ENCODE measurements at places on chromosomes 6 and 20.

- no peak for DNase-seq
These were observed 123.1 kb downstream of the MRPL14 start for GRCh38 chr6:44004136-44004535.

DNA sequence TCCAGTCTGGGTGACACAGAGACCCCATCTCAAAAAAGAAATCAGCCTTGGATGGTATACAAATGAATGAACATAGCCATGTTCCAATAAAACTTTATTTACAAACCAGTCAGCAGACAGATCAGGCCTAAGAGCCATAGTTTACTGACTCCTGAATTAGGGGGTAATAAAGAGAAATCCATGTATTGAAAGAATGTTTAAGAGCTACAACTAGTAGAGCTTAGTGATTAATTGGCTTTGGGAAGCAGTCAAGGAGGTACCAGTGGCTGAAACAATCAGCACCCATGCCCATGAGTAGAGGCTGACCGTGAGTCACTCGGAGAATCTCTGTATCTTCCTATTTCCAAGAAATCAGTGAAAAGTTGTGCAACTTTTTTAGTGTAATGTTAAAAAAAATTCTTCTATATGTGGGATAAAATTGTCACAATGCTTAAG lies 223.6 kb upstream of the RREB1 start:
- no peak for DNase-seq

DNA sequence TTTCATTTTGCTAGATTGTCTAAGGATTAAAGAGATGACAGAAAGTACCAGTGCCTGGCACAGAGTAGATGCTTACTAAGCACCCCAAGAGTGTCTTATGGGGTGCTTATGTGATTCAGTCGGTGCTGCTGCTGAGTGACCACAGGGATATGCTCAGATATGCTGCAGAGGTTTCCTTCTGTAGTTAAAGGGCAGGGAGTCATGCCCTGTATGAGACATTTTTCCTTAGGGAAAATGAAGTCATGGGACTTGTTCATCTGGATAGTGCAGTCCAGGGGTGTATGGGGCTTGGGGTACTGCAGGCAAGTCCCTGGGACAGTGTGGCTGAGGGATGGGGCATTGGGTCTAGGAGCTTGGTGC lies 25.1 kb downstream of the TOX2 start:
- DNase-seq = no peak

DNA sequence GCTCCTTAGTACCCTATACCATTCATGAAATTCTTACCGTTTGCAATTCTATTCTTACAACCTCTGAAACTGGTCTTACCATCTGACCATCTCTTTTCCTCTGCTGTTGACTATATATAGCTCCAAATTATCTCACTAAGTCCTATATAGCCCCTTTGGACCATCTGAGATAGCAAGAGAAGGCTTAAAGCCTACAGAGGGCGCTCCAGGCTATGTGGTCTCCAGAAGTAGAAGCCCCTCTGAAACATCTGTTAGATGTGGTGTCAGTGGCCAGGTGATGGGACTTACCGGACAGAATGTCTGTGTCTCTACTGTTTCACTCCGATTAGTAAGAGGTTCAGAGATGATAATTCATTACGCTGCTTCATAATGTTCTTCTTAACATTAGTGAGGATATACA lies 140.7 kb upstream of the BMP2 start:
- no peak for DNase-seq

- DNase-seq = no peak
These were observed 332.1 kb downstream of the DHX35 start for GRCh38 chr20:39294137-39294725.

GRCh38 chr6:105814745-105815536 lies 271.2 kb upstream of the PRDM1 start:
- no peak for DNase-seq

- DNase-seq = no peak
These were observed 22.0 kb downstream of the CENPW start for GRCh38 chr6:126361832-126362440.

DNA sequence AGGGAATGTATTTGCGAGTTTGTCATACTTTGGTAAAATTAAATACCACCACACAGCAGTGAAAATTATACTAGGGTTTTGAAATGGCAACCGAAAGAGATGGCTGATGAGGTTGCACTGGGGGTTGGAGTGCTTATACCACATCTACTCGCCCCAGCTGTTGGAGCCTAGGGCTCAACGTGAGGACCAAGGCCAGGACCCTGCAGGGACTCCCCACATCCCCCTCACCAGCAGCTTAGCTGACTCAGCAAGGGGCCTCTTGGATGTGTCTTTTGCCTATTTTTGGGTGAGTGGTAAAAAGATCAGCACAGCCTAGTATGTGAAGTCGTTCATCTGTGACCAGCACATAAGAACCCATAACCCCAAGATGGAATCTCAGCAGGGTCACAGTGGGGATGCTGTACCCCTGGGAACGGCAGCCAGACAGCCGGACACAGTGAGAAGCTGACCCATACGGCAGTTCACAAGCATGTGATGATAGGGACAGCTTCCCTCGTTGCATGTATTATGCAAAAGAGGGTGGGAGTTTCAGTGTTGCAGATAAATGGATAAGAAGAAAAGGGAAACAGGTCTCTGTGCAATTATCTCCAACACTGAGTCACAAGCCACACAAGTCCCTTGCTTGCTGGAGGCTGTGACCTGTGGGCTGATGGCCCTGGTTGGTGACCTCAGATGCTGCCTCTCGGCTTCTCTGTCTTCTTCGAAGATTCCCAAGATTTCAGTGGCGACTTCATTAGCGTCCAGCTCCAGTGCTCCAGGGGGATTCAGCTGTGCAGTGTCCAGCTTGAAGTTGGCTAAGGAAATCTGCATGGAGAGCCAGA lies 20.9 kb upstream of the SPO11 start:
- no peak for DNase-seq

Measured in activated naive CD8-positive, alpha-beta T cell treated with anti-CD3 and anti-CD28 coated beads, Interleukin-2, amount 50 U/mL, for 24 hours (primary cell).